ENCODE measurements at places on chromosomes 11 and 22.

DNA sequence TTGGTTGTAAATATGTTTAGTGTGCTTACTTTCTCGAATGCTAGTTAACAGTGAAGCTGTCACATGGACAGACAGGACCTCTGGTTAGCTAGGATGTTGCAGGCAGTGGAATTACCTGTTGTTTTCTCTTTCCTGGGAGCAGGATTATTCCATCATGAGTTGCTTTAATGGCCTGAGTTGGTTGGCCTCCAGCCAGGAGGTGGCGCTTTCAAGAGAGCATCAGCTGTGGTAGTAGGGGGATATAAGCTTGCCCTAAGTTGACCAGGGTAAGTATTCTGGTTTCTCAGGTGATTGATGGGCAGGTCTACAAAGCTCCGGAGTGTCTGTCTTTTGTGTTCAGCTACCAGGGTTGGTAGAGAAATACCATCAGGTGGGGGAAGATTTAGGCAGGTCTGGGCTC is 43.5 kb downstream of the NELL1 start:
- no peak for DNase-seq

DNA sequence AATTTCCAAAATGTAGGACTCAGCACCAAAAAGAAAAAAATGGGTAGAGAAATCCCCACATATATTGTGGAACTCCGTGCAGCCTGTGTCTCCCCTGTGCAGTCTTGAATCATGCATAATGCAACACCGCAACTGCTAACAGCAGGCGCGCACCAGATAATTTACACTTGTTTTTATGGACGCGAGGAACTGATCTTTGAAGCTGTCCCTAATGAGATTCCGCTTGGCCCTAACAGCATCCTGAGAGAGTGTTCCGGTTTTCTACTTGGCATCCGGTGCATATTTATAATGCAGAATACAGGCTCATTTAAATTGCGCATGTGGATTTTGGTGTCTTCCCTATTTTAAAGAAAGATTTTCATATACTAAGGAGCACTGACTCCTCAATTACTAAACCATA is 21.1 kb downstream of the MPPED2 start:
- DNase-seq, result no peak

DNA sequence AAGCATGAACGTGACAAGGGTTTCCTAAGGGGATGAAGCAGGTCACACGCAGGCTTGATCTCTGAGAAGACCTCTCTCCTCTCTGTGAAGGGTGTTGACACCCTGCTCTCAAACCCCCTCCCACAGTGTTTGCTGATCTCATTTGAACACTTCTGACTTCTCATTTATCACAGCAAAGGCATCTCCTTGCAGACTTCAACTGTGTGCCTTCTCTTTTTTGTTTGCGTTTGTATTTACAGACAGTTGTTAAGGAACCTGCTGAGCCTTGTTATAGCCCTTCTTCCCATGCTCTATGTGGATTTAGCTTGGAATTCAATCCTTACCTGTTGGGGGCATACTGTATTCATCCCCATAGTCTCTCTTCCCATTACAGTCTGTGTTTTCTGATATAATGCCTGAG is 206.5 kb downstream of the NELL1 start:
- no peak for DNase-seq

GRCh38 chr11:17700991-17701390 is 18.4 kb upstream of the MYOD1 start:
- no peak for DNase-seq

GRCh38 chr11:114150671-114151070 is 91.2 kb downstream of the ZBTB16 start:
- DNase-seq, result no peak

DNA sequence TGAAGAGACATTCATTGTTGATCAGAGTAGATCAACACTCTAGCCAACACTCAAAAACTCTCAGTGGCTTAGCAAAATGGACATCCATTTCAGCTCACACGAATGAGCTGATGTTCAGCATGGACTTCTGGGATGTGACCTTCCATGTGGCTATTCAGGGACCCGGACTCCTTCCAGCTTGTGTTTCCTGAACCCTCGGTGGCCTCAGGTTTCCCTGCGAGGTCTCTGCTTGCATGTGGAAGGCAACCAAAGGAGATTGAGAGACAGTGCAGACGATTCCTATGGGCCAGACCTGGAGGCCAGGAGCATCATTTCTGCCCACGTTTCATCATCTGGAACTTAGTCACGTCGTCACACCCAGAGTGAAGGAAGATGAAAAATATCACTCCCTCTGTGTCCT is 1137.4 kb downstream of the TBC1D22A start:
- no peak for DNase-seq
